NCI-H460 (cell line): ENCODE measurements at places on chromosomes 7 and 10. TPM values are rescaled to one million over a fixed set of nuclear protein-coding genes. Genes with fewer than 3 reads are reported as not detected.

GRCh38 chr7:139937715-139938114, 108.7 kb downstream of the TBXAS1 start:
- DNase-seq: no peak

- no peak for DNase-seq
These were observed 39.2 kb upstream of the CCDC6 start for GRCh38 chr10:59945590-59945989.

DNA sequence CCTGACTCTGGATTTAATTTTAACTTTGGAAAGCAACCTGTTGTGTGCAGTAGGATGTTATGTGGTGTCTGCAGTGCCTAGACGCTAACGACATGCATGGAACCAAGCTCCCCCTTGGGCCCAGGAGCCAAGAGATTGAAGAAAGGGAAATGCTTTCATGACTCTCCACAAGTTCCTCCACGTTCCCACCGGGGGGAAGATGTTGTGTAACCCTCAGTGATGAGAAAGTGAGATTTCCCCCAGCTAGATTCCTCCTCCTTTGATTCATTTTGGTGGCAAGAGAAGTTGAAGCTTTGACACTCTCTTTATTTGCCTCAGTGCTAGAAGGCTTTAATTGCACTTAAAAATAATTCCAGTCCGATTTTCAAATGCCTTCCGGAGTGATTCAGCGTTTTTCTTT, 157.9 kb upstream of the INSYN2A start:
- DNase-seq: no peak

GRCh38 chr7:4026941-4027486, 655.1 kb upstream of the FOXK1 start:
- no peak for DNase-seq

DNA sequence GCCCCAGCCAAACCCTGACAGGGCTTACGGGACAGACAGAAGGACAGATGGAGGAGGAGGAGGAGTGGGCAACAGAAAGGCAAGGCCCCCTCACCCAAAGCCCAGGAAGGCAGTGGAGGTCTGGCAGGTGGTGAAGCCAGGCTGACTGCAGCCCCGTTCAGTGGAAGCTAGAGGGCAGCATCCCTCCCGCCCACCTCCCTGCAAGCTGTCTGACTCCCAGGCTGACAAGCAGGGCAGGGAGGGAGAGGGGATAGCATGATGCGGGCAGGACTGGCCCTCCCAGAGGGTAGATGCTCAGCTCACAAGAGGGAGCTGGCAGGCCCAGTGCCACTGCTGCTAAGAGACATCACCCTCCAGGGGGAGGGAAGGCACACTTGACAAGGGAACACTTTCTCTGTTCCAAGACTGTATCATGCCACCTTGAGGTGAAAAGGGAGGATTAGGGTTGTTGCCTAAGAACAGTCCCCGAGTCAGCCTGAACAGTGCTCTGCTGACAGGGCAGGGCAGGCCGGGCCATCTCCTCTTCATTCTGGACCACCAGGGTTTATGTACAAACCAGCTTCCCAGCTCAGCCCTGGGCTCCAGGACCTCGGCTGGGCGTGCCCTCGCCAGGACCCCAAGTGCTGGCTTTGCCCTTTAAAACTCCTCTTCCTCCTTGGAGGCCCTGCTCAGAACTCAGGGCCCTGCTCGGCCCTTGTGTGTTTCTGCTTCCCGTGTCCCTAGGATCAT, 61.8 kb downstream of the RASGEF1A start:
- peak; percentile 46 for DNase-seq

GRCh38 chr10:76388321-76389023, 957.0 kb downstream of the LRMDA start:
- DNase-seq: no peak

DNA sequence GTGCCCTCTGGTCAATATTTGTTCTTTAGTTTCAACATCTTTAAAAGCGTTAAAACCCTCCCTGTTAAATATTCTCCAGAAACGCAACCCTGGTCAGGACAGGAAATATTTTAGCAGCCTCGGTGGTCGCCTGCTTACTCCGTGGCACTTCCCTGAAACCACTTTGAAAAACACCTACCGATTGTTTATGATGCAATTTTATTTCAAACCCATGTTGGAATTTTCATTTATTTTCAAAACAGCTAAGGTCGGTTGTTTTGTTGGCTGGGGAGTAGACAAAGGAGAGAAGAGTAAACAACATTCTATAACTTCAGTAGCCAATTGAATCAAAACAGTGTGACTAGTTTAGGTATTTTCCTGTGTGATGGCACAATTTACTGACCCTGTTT, 733 bp upstream of the RBP4 start:
- no peak for DNase-seq

DNA sequence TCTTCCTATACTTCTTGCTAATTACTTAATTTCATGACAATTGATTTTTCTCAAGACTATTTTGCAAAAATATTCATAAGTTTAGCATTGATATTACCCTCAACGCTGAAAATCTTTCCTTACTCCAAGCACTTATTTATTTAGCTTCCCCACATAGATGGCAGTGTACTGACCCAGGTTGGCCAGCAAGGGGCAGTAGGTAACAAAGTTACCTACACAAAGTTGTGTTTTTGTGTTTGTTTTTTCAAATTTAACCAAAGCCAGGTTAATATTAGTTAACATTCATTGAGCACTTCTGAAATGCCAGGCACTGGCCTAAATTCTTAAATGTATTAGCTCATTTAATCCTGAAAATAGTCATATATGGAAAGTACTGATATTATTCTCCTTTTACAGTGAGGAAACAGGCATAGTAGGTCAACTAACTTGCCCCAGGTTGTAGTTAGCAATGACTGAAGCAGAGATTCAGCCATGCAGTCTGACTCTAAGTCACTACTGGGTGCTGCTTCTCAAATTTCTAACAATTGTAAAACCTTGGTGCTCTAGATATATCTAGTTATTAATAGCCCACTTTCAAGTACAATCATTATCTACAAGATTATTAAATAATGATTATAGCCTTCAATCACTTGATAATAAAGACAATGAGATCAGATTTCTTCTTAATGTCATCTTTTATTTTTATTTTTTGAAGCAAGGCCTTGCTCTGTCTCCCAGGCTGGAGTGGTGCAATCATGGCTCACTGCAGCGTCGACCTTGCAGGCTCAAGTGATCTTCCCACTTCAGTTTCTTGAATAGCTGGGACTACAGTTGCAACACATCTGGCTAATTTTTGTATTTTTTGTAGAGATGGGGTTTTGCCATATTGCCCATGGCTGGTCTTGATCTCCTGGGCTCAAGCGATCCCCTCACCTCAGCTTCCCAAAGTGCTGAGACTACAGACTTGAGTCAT, 5.8 kb upstream of the GGCT start:
- no peak for DNase-seq

GRCh38 chr7:131072505-131073091, 255.1 kb upstream of the MKLN1 start:
- peak; percentile 30 for DNase-seq

DNA sequence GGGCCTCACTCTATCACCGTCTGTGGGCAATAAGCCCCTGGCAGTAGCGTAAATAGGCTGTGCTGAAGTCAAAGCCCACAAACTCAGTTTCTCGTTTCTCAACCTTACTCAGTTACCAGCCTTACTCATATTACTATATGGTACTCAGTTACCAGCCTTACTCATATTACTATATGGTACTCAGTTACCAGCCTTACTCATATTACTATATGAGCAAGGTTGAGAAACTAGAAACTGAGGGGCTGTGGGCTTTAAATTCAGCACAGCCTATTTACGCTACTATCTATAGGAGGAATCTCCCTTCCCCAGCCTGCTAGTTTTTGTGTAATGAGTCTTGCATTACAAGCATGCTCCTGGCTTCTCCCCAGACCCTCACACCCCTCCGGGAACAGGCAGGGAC, 35.4 kb downstream of the CCDC3 start:
- DNase-seq: no peak

- DNase-seq: no peak
These were observed 254.3 kb downstream of the IPMK start for GRCh38 chr10:58013406-58013805.

DNA sequence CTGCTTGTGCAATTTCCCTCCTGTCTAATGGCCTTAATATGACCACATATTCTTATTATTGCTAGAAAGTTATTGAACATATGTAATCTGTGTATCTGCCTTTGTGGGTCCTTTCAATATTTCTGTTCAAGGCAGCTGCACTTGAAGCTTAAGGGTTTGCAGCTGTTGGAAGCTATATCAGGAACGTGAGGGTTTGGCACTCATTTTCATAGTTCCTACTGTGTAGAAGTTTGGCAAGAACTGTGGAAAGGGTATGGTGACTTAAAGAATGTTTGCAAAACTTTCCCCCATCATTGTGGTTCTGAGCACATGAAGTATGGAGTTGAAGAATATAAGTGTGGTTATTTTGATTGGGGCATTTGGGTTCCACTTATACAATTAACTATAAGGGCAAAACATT, 144.7 kb upstream of the SEMA3A start:
- no peak for DNase-seq

GRCh38 chr10:26815500-26815899, 45.3 kb downstream of the ABI1 start:
- DNase-seq: no peak

DNA sequence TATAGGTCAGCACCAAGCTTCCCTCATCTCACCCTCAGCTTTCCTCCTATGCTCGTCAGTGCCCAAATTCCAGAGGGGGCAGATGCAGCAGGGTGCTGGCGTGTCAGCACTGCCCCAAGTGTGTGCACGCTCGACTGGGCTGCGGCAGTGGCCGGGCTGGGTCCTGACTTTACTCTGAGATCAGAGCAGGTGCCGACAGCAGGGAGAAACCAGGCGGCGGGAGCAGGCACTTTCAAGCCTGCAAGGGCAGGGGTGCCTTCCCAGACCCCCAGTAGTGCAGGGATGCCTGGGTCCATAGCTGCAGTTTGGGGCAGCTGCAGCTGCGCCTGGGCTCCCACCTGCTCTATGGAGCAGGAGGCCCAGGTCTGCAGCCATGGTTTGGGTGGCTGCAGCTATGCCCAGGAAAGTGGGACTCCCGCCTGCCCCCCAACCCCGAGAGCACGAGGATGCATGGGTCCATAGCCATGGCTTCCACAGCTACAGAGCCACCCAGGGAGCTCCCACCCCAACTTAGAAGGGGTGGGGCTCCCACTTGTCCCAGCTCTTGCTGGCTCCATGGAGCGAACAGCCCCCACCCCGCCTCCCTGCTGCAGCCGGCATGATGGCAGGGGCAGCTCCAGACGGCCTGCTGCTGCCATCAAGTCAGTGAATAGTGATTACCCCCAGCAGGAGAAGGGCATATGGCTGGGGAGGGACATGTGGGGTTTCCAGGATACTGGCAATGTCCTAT, 199.2 kb upstream of the KMT2E start:
- DNase-seq: no peak

- DNase-seq: peak; percentile 38
These were observed 154.3 kb downstream of the ELAPOR2 start for GRCh38 chr7:86904949-86905834.

The KIF11 gene
- total RNA-seq: 39.3 and 40.2 TPM in 2 replicates

The POMZP3 gene
- 10.0 and 12.6 TPM in 2 replicates for total RNA-seq

The NOD1 gene
- total RNA-seq: 5.0 and 7.7 TPM in 2 replicates

The OGDH gene
- 54.1 and 63.3 TPM in 2 replicates for total RNA-seq

The GNGT1 gene
- total RNA-seq: 0.47 and 0.61 TPM in 2 replicates

The NEUROD6 gene
- not detected in 2 replicates for total RNA-seq
